Urinary bladder (tissue), 4 donors: ENCODE measurements at places on chromosomes 11 and 22.
A peak's percentile ranks its signal among the peaks of the same experiment; 100 is the strongest.

- DNase-seq: no peak
Measured at GRCh38 chr11:68214173-68215086, 1.3 kb upstream of the KMT5B start.

DNA sequence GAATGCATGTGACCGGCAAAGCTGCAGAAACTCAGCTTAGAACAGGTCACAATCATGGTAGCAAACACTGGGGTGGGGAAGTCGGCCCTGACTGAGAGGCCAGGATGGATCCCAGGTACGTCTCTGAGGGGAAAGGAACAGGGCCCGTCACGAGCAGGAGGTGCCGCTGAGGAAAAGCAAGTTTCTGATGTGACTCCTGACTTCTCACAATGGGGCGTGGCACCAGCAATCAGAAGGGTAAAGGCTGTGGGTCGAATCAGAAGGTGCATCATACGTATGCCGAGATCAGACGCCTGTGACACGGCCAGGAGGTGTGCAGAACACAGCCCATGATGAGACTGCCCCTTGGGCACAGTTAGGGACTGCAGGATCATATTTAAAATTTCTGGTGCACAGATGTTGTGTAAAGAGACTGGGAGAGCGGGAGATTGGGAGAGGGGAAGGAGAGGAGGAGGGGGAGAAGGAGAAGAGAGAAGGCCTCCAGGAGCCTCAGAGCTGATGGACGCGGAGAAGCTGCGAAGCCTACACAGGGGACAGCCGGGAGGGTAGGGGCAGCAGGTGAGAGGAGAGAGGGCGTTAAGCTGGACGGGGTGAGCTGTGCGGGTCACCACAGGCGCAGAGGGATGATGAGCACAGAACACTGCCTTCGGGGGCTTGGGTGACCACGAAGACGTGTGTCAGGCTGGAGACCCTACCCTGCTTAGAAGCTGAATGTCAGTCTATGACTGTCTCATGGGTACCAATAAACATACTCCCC, 30.7 kb downstream of the KRTAP5-5 start:
- DNase-seq: no peak

DNA sequence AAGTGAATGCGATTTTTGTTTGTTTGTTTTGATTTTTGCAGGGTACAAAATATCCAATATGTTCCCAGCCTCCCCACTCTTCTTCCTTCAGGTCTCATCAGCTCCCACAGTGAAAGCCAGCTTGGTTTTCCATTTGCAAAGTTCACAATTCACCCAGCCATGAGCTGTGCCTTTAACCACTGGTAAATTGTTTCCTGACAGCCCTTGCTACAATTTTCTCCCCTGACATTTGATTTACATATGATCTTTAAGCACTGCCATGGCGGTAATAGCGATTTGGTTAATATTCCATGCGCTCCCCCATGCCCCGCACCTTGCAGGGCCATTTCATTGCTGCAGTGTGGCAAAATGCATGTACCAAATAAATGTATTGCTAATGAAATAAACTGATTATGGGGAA, 385.9 kb downstream of the MIAT start:
- DNase-seq: no peak

GRCh38 chr11:45736424-45736823, 68.5 kb upstream of the SLC35C1 start:
- no peak for DNase-seq

DNA sequence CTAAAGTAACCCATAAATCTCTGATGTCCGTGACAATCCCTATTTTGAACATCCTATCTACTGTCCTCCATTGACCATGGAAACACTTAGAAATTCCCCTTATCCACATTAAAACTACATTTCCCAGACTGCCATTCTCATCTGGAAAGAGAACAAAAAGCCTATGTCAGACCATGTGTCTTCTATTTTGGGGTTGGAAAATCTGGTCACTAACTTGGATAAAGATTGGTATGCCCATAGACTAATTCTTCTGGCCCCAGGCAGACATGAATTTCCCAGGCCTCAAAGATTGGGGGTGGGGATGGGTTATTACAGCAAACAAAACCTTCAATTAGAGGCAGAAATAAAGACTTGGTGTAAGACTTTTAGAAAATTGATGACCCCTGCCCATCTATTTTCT, 30.9 kb upstream of the CREB3L1 start:
- no peak for DNase-seq

GRCh38 chr22:45127866-45128265, 35.9 kb upstream of the NUP50 start:
- DNase-seq: no peak

DNA sequence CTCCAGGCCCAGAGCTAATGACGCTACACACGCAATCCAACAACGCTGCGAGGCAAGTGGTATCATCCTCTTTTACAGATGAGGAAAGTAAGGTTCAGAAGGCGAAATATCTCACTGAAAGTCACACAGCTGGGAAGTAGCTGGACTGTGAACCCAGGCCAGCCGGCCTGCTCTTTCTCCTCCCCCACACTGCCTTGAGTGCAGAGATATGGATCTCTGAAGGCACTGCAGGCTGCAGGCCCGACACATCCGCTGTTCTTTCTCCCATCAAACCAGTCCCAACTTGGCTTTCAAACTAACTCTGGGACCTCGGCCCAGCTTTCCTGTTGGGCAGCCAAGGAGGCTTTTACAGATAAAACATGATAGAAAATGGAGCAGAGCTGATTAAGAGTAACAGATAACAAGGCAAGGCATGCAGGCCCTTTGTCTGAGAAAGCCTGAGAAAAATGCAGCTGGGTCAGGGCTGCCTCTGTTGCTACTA, 64.0 kb upstream of the PTPRJ start:
- DNase-seq: peak; percentile 83

DNA sequence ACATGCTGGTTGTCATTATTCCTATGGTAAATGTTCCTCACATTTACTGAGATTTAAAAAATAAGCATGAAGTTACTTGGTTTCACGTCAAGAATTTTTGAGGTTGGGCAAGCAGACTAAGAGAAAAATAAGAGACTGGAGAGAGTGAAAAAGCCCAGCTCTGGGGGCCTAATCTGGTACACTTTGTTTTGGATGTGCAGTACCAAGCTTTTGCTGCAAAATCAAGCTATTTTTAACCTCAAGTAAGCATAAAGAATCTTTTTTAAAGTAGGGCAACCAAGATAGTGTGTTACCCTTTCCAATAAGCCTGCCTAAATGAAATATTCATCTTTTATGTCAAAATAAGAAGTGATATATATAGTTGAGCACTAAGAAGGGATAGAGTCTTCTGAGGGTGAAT, 79.4 kb upstream of the ARHGAP20 start:
- DNase-seq: no peak

GRCh38 chr11:47375020-47375419, 3.3 kb downstream of the SPI1 start:
- no peak for DNase-seq
